ENCODE measurements at places on chromosomes 12 and 14.

GRCh38 chr12:72502546-72502945, 230.4 kb downstream of the TRHDE start:
- no peak for DNase-seq

- DNase-seq, result no peak
Observed at GRCh38 chr12:12726555-12727093, 9.5 kb downstream of the CDKN1B start.

DNA sequence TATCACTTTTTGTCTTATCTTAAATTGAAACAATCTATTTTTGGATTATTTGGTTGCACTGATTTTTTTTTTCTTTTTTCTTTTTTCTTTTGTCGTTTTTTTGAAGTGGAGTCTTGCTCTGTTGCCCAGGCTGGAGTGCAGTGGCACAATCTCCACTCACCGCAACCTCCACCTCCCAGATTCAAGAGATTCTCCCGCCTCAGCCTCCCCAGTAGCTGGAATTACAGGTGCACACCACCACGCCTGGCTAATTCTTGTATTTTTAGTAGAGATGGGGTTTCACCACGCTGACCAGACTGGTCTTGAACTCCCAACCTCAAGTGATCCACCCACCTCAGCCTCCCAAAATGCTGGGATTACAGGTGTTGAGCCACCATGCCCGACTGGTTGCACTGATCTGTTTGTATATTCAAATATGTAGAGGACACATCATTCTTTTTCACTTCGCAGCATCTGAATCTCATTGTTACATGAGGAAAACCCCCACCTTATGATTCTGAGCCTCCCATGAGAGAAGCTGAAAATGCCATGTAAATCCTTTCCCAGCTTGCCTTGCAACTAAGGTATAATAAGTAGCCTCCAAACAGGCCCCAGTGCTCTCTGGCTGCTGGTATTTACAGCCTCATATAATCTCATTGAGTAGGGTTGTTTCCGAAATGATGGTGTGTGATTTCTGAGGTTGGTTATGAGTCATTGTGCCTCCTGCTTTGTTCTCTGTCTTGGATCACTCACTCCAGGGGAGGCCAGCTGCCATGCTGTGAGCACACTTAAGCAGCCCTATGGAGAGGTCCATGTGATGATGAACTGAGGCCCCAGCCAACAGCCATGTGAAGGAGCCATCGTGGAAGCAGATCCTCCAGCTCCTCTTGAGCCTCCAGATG, 5.2 kb upstream of the HSP90B1 start:
- peak; percentile 70 for DNase-seq

- no peak for DNase-seq
Observed at GRCh38 chr14:35727764-35728163, 81.3 kb downstream of the RALGAPA1 start.

DNA sequence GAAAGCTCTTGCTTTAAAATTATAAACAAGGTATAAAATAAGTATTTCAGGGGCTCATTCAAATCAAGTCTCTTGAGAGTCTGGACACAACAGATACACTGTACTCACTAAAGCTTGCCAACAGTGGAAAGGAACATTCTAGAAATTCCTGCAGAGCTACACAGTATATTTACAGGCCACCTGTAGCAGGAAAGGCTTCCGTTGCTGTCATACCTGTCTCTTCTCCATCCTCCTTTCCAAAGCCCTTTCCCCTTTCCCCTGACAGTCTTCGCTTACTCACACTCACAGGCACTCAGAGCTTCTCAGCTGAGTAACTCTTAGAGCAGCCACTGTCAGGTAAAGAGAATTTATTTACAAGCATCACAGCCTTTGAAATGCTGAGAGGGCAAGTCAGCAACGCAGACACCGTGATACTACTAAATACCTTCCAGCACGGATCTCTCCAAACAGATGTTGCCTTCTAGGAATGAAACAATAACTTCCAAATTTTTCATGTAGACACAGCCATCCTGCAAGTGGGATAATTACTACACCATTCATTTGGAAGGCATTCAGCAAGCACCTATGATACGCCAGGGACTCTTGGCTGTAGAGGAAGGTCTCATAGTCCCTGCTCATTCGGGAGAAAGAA, 167.9 kb downstream of the FOXN3 start:
- DNase-seq, result no peak

DNA sequence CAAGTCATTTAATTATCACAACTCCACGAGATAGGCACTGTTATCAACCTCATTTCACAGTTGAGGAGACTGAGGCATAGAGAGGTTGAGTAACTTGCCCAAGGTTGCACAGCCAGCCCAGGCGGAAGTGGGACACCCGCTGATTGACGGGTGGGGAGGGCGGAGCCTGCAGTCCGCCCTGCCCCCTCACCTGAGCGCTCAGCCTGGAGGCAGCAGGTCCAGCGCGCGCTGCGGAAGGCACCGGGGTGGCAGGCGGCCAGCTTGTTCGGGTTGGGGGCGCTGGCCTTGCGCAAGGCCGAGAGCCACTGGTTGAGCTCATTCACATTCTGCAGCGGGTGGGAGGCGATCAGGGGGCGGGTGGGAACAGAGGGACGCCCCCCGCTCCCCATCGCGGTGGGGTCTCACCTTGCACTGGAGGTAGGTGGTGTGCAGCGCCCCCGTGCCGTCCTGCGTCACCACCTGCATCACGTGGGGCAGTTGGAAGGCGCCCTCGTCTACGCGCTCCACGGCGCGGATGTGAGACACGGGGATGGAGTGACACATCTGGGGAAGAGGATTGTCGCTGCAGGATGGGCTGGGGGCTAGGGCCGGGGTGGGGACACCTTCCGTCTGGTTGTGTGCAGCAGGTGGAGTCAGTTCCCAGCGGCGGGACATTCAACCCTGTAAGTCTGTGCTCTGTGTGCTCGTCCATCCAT, 31.7 kb downstream of the RASAL1 start:
- peak; percentile 77 for DNase-seq

GRCh38 chr12:91566328-91567099, 383.9 kb upstream of the DCN start:
- DNase-seq, result no peak

DNA sequence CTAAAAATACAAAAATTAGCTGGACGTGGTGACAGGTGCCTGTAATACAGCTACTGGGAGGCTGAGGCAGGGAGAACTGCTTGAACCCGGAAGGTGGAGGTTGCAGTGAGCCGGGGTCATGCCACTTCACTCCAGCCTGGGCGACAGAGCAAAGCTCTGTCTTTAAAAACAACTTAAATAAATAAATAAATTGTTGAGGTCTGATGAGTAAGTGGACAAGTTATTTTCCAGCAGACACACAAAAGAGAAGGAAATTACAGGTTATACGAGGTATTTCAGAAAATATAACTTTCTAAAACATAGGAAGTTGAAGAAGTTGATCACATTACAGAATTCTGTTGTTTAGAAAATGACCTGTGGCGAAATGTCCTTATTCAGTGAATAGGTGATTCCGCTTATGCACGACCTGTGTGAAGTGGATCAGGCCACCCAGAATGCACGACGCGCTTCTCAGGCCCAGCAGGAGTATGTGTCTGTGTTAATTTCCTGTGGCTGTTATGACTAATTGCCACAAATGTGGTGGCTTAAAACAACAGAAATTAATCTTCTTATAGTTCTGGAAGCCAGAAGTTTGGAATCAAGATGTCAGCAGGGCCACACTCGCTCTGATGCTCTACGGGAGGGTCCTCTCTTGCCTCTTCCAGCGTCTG, 38.1 kb downstream of the P2RX7 start:
- no peak for DNase-seq

DNA sequence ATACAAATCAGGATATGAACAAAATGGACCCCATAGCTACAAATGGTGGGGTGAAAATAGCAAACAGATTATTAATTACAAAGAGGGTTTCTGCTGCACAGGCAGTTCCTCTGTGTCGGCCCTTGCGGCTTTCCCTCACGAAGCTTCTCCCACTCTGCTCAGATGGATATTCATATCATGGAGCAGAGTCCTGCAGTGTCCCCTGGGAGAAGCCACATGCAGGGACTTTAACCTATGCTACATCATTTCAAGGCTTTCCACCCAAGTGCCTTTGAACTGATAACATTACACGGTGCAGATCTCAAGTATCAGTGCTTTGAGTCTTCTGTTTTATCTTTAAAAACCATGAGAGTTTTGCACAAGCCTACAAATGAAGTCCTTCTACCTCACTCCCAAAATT, 229.1 kb downstream of the PPM1H start:
- DNase-seq, result no peak

Data from activated T-cell treated with anti-CD3 and anti-CD28 coated beads, Interleukin-2, amount 50 U/mL, for 24 hours (primary cell).